ENCODE measurements at places on chromosomes 16 and 17.
A peak's percentile ranks its signal among the peaks of the same experiment; 100 is the strongest.

DNA sequence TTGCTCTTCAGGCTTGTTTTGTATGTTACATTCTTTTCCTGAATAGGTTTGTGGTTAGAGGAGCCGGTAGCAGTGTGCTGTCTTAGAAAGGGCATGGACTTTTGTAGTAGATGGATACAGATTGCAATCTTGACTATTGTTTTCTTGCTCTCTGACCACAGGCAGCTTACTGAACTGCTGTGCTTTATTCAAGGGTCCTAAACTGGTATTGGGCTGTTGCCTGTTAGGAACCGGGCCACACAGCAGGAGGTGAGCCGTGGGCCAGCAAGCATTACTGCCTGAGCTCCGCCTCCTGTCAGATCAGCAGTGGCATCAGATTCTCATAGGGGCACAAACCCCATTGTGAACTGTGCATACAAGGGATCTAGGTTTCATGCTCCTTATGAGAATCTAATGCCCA lies 373.9 kb downstream of the CPPED1 start:
- no peak for DNase-seq

- no peak for DNase-seq
These were observed 54.5 kb downstream of the IRX5 start for GRCh38 chr16:54985156-54985555.

DNA sequence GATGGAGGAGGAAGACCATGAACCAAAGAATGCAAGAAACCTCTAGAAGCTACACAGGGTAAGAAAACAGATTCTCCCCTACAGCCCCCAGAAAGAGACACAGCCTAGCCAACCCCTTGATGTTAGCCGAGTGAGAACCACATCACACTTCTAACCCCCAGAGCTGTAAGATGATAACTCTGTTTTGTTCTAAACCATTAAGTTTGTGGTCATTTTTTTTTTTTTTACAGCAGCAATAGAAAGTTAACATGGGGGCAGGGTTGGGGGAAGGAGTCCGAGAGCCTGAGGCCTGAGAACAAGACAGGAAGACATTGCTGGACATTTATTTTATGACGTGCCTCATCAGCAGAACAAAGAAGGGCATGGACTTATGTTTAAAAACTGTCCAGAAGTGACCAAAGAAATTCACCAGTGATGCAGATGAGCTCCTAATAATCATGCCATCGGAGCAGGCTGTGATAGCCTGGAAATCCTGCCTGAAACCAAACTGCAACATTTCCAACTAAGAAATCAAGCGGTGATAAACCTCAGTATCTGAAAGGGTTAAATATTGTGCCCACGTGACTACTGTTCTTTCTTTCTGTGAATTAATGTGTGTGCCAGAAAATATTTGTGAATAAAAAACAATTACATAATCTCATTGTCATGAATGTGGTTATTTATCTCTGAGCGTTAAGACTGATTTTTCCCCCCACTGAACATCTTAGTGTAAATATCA lies 1.1 kb downstream of the ABCA9 start:
- no peak for DNase-seq

DNA sequence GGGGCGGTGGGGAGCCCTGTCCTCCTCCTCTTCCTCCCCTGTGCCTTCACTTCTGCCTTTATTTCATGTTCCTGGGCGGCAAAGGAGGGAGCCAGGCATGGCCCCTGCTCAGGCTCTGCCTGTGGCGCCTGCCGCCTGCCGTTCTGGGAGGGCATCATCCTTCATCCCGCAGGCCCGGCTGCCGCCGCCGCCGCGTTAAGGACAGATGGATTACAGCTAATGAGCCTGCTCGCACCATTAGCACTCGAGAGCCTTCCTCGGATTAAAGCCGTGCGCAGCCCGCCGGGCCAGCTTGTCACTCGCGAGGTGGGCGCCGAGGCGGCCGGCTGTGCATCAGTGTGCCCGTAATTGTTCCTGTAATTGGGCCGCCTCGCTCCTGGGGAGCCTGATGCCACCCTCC lies 127.7 kb upstream of the GSE1 start:
- DNase-seq = no peak

GRCh38 chr16:73058616-73059409 lies 10.9 kb upstream of the ZFHX3 start:
- peak; percentile 76 for DNase-seq

GRCh38 chr16:83651871-83652270 lies 155.9 kb upstream of the HSBP1 start:
- DNase-seq = no peak

GRCh38 chr16:58638148-58639036 lies 8.8 kb upstream of the CNOT1 start:
- DNase-seq = no peak

DNA sequence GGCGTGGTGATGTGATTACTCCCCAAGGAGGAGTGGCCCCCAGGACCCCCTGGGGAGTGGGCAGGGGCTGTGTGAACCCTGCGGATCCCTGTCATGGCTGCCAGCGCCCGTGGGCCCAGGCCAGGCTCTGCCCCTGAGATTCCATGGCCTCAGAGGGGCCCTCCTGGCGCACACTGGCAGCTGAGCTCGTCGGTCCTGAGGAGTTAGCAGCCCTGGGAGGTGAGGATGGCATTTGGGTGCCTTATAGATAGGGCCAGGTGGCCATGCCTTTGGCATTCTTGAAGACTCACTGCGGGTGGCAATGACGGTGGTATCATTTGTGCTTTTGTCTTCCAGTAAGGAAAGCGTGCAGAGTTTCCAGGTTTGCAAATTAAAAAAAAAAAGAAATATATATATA lies 146.8 kb upstream of the GSE1 start:
- DNase-seq = no peak

DNA sequence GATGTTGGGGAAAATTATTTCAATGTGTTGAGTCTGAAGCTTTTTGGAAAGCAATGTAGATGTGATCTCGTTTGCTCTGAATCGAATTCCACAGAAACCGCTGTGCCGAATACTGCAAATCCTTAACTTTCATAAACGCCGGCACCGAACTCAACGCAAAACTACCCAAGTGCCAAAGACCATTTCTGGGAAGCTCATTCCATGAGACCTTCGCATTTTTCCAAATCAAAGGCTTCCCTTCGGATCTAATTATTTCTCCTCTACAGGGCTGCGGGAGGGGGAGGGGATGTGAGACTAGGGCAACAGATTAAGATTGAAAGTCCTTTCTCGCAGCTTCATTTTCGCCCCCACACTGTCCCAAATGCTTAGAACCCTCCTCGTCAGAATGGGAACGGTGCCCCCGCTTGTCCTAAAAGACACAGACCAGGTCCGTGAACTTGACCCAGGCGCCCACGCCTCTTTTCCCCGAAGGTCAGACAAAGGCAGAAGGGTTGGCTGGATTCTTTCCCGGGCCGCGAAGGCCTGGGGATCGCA lies 4.0 kb downstream of the PRAC1 start:
- DNase-seq = peak; percentile 26

DNA sequence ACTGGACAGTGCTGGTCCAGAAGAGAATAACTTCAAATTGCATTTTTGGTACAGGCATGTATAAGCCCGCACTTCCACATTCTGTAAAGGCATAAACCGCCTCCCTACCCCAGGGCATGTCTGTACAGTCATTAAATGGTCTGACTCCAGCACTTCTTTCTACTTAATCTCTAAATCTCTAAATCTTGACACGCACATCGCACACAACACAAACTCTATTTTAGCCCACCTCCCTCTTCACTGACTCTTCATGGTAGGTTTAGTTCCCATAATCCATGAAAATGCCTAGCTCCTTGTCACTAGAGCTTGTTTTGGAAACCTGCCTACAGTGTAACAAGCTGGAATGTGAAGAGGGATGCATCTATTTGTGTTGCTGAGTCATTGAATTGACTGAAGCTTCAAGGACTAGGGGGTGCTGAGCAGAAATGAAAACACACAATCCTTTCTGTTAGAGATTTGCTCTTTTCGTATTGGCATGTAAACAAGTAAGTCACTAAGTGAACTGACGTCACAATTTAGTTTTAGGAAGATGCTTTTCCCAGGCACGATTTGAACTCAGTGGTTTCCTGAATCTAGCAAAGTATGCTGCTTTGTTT lies 1.6 kb upstream of the DUSP14 start:
- DNase-seq = no peak

- DNase-seq = no peak
These were observed 9.7 kb downstream of the RHBDF2 start for GRCh38 chr17:76491271-76492122.

DNA sequence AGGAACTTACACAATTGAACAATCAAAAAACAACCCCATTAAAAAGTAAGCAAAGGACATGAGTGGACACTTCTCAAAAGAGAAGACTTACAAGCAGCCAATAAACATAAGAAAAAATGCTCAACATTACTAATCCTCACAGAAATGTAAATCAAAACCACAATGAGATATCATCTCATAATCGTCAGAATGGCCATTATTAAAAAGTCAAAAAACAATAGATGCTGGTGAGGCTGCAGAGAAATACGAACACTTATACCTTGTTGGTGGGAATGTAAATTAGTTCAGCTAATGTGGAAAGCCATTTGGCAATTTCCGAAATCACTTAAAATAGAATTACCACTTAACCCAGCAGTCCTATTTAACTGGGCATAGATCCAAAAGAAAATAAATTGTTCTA lies 301.9 kb upstream of the KCNJ16 start:
- no peak for DNase-seq

DNA sequence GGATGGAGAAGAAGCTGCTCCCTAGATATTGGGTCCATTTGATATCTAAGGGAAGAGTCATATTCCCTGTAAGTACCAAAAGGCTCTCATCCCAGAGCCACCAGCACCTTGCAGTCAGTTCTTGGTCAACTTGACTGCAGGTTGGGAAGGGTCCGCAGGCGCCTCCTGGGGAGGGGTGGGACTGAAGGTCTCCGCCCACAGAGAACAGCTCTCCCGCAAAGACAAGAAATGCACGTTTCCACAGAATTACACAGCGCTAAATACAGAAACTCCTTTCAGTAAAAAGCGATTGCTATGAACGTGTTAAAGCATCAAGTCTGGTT lies 864 bp upstream of the CTCF start:
- DNase-seq = no peak

DNA sequence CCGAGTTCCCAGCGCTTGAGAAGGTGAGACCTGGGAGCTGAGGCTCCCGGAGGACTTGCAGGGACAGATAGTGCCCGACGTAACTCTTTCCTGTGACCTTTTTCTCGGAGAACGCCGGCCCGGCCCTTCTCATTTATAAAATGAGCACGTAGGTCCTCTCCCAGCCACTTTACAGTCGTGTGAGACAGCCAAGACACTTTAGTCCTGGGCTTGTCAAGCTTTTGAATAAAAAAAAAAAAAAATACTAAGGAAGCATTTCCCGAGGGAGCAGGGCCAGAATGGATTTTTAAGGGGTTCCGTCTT lies 241 bp downstream of the DRC3 start:
- DNase-seq = no peak

GRCh38 chr17:2723997-2724783 lies 12.6 kb upstream of the CLUH start:
- peak; percentile 69 for DNase-seq

DNA sequence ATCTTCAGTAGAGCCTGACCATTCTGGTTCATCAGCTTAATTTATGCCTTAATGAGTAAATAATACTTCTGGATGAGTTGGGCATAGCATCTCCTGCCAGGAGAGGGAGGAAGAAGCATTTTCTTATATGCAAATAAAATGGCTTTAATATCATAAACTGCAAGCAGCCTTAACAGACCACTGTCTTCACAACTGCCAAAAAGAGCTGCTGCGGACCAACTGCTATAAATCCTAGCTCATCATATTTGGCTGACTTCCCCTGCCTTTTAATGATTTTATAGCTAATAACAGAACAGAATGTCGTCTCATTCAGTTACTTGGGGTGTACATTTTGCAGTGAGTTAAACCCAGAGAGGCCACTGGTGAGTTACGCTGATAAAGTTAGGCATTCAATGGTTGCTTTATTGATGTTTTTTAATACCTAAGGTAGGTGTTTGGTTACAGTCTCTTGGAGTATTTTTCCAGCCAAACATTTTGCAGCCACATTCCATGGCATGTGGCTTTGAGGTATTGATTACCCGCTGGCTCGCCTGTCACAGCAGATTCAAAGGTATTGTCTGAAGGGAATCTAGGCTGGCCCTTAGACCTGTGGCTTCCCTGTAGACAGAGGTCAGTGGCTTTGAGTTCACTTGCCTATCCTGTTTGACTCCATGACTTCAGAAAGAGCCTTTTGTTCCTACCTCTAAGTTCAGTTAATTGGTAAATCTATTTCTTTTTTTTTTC lies 16.4 kb downstream of the FAM20A start:
- no peak for DNase-seq

DNA sequence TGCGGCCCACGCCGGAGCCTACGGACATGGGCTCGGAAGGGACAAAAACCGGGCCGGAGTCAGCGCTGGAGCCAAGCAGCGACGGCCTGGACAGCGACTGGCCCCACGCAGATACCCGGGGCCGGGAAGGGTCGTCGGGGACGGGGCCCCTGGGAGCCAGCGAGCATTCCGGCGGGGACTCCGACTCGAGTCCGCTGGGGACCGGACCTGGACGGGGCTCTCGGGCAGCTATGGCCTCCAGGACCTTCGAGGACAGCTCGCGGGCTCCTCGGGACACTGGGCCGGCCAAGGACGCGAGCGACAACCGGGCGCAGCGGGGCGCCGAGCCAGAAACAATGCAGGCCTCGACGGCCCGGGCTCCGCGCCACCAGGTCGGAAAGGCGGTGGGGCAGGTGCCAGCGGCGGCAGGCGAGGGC lies 1.0 kb downstream of the MYO15B start:
- peak; percentile 55 for DNase-seq

- DNase-seq = no peak
These were observed 37.4 kb upstream of the COQ7 start for GRCh38 chr16:19029980-19030379.

- no peak for DNase-seq
These were observed 107.5 kb downstream of the METRNL start for GRCh38 chr17:83186751-83187421.

DNA sequence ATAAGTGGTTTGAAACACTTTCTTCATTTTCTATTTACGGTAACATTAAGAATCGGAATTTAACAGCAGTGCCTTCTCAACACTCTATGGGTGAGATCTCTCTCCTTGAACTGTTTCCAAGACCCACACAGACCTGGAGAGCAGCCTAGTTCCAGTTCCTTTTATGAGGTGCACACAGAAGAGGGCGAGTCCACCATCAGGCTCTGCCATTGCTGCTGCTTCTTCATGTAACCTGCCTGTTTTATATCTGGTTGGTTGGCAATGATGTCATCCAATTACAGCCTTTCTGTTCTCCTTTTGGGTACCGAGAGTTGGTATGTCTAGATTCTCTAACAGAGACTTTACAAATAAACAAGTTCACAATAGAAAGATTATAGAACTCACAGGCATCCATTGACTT lies 225.7 kb downstream of the UTP18 start:
- DNase-seq = no peak

DNA sequence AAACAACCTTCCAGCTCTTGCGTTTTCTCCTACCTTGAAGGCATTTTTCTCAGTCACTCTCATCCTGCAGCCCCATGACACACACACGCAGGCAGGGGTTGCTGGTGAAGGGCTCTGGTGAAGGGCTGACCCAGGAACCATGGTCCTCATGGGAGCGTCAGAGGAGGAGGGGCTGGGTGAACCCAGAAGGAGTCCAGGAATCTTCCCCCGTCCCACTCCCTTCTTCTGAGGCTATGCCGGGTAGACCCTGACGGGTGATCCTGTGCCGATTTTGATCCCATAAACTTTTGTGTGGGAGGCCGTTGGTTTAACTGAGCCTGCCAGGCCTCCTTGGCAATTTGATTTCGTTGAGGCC lies 278.4 kb upstream of the FOXF1 start:
- DNase-seq = no peak

Data from GM20000 (cell line).